Stimulated activated CD8-positive, alpha-beta memory T cell treated with anti-CD3 and anti-CD28 coated beads, Interleukin-7, amount 100 ng/mL, for 1 hour (primary cell): ENCODE measurements at places on chromosomes 6 and 20.

GRCh38 chr6:38404900-38405556 lies 234.7 kb downstream of the BTBD9 start:
- DNase-seq, result no peak

GRCh38 chr20:43953919-43954592 lies 39.4 kb downstream of the TOX2 start:
- no peak for DNase-seq

- DNase-seq, result no peak
These were observed 59.1 kb upstream of the TMEM244 start for GRCh38 chr6:129920103-129920798.

DNA sequence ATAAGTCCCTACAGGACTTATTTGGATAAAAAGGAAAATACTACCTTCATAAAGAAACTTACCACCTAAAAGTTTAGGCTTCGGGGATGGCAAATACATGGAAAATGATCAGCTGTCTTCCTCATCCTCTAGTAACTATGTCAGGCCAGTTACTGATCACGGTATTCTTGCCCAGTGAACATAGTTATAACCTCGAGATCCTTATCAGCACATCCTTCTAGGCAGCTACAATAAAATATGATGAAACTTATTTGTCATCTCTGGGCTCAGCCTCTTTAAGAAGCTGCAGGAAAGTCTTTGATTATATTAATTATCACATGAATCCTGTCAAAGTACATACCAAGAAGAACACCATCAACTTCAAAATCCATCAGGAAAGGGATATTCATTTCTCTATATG lies 41.8 kb downstream of the SF3B5 start:
- no peak for DNase-seq

DNA sequence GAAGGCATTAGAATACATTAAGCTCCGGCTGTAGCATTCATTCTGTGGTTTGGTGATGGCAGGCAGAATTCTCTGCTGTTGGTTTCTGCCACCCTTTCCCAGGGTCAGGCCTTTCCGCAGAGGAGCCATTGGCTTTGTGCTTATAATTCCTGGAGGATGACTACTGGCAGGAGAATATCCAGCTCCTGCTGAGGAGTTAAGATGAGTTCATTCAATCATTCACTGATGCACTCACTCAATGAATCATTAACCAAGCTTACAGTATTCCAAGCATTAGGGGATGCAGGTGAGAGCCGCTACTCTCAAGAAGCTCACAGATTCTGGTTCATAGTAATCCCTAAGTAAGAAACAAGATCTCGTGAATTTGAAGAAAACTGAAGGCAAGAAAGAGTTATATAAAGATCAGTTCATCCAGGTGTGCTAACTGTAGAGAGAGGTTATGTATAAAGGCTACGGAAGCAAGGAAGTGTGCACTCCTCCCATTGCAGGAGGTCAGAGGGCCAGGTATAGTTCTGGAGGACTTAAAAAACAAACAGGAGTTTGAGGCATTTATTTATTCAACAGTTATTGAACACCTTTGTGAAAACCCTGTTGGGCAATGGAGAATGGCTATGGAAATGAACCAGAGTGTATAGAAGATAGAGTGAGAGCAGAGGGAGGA lies 75.5 kb downstream of the HMGN3 start:
- DNase-seq, result no peak

GRCh38 chr20:57695012-57695411 lies 14.8 kb downstream of the PMEPA1 start:
- DNase-seq, result no peak

DNA sequence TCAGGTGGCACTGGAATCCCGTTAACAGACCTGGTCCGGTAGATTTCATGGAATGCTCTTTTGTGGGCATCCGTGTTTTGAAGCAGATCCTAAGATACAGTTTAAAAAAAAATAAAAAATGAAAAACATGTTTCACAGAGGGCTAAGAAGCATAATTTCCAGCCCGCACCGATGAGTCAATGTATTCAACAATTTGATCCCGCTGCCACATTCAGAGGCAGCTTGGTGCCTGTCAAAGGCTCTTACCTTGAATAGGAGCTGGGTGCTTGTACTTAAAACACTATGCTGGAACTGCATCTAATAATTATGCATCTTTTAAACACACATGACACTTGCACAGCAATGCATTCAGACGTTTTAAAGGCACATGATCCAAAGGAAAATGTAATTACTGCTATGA lies 164.8 kb downstream of the SYNE1 start:
- DNase-seq, result no peak

- DNase-seq, result no peak
These were observed 5.1 kb upstream of the EBF4 start for GRCh38 chr20:2687514-2687913.

GRCh38 chr20:50541606-50542041 lies 31.4 kb downstream of the PTPN1 start:
- no peak for DNase-seq

- DNase-seq, result no peak
These were observed 48.5 kb downstream of the KIF13A start for GRCh38 chr6:17938901-17939300.

- DNase-seq, result no peak
These were observed 146.0 kb upstream of the BEND6 start for GRCh38 chr6:56808871-56809359.
